ENCODE measurements at places on chromosomes 11 and 22. TPM values are rescaled to one million over a fixed set of nuclear protein-coding genes. Genes with fewer than 3 reads are reported as not detected.
A peak's percentile ranks its signal among the peaks of the same experiment; 100 is the strongest.

Gene CNGA4
- total RNA-seq = 4.3 TPM

Gene PAAF1
- 74.6 TPM for total RNA-seq

Gene THRSP
- total RNA-seq = not detected

Gene INS
- not detected for total RNA-seq

Gene C11orf16
- not detected for total RNA-seq

Gene RBFOX2
- total RNA-seq = 104 TPM

Gene P4HA3
- not detected for total RNA-seq

Gene SERPING1
- 67.8 TPM for total RNA-seq

Gene ALX4
- not detected for total RNA-seq

Gene ADORA2A
- total RNA-seq = 3.6 TPM

Gene MUC6
- 0.20 TPM for total RNA-seq

Gene MYOD1
- not detected for total RNA-seq

Gene BLID
- not detected for total RNA-seq

Gene MS4A4A
- total RNA-seq = not detected

- H3K4me3 ChIP-seq = no peak overlapping the region
- DNase-seq = no peak
- no peak overlapping the region for H3K27ac ChIP-seq
- no peaks in the 10 kb centered on the region for H3K27me3 ChIP-seq
- H3K36me3 ChIP-seq = peaks cover 63% of the 10 kb centered on the region
Observed at GRCh38 chr11:95884376-95884775, 39.5 kb downstream of the MTMR2 start.

- no peaks in the 10 kb centered on the region for H3K4me1 ChIP-seq
- DNase-seq = peak; percentile 72
Observed at GRCh38 chr22:44956840-44957767, 52.7 kb downstream of the PHF21B start.

DNA sequence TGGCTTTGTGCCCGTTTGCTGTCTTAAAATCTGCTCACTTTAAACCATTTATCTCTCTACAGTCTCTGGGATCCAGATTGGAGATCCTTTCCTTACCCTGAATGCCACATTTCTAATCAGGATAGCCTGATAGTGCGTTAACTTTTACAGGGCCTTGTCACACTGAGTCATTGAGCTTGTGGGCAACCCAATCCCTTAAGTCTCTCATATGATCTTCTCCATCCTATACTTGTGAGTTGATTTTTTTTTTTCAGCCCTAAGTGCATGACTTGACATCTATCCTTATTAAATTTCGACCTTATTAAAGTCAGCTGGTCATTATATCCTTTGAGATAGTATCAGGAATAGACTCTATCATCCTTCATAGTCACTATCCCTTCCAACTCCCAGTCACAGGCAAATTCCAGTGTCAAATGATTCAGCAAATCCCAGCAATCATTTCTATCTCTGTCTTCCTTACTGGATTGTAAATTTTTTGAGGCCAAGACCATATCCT, 57.7 kb downstream of the TEAD1 start:
- no peaks in the 10 kb centered on the region for H3K36me3 ChIP-seq
- H3K27ac ChIP-seq = no peak overlapping the region
- DNase-seq = no peak
- peaks cover 24% of the 10 kb centered on the region for H3K4me1 ChIP-seq
- H3K27me3 ChIP-seq = no peaks in the 10 kb centered on the region

GRCh38 chr11:8566613-8567210, 27.3 kb downstream of the STK33 start:
- H3K36me3 ChIP-seq = no peaks in the 10 kb centered on the region
- no peaks in the 10 kb centered on the region for H3K4me1 ChIP-seq
- DNase-seq = no peak
- H3K27me3 ChIP-seq = no peaks in the 10 kb centered on the region
- H3K4me3 ChIP-seq = no peak overlapping the region
- H3K27ac ChIP-seq = no peak overlapping the region

- H3K27ac ChIP-seq = no peak within 1 kb of the TSS
- H3K4me1 ChIP-seq = peaks cover 6% of the 10 kb centered on the region
- H3K36me3 ChIP-seq = no peaks in the 10 kb centered on the region
- peak within 1 kb of the TSS; percentile 81 for H3K4me3 ChIP-seq
Observed at GRCh38 chr11:7251836-7252682, at the start of gene SYT9. SYT9 (plus strand) TSS chr11:7251904; CDS start chr11:7252187, 283 bp downstream.

GRCh38 chr22:49693416-49693815, 134.3 kb downstream of the BRD1 start:
- no peaks in the 10 kb centered on the region for H3K4me1 ChIP-seq
- no peaks in the 10 kb centered on the region for H3K27me3 ChIP-seq
- peak; percentile 22 for DNase-seq

GRCh38 chr22:41551877-41552582, 7.8 kb upstream of the POLR3H start:
- H3K27ac ChIP-seq = no peak overlapping the region
- no peak for DNase-seq
- H3K4me3 ChIP-seq = no peak overlapping the region
- H3K27me3 ChIP-seq = no peaks in the 10 kb centered on the region
- H3K36me3 ChIP-seq = no peaks in the 10 kb centered on the region

DNA sequence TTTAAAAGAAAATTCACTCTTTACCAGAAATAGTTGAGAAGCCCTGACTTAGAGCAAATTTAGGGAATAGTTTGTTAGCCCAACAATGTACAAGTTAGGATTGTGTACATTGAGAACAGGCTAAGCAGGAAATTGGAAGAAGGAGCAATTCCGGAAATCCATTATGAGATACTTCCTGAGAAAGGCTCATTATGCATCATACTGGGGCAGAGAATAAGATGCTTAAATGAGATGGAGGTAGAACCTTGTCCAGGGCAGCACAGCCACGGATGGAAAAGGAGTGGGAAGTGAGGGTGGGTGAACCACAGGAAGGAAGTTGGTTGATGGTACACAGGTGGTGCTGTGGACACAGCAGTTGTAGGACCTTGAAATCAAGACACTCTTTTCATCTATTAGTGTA, 180.2 kb downstream of the PGR start:
- DNase-seq = no peak
- H3K27me3 ChIP-seq = no peaks in the 10 kb centered on the region
- H3K36me3 ChIP-seq = peaks cover 84% of the 10 kb centered on the region
- no peak overlapping the region for H3K27ac ChIP-seq
- no peak overlapping the region for H3K4me3 ChIP-seq
- no peaks in the 10 kb centered on the region for H3K4me1 ChIP-seq

- peaks cover 21% of the 10 kb centered on the region for H3K4me1 ChIP-seq
- H3K27ac ChIP-seq = peak overlapping the region; percentile 13
- H3K27me3 ChIP-seq = no peaks in the 10 kb centered on the region
- no peak overlapping the region for H3K4me3 ChIP-seq
Observed at GRCh38 chr11:72085621-72086351, 5.1 kb downstream of the LRRC51 start.

GRCh38 chr11:119699227-119699626, 29.8 kb downstream of the NECTIN1 start:
- peaks cover 7% of the 10 kb centered on the region for H3K27me3 ChIP-seq
- no peak overlapping the region for H3K27ac ChIP-seq

- peak overlapping the region; percentile 53 for H3K4me3 ChIP-seq
- H3K27ac ChIP-seq = no peak overlapping the region
- no peak for DNase-seq
- H3K27me3 ChIP-seq = no peaks in the 10 kb centered on the region
Observed at GRCh38 chr22:45212992-45213751, 27.5 kb downstream of the KIAA0930 start.

- H3K4me3 ChIP-seq = peak overlapping the region; percentile 88
- H3K27me3 ChIP-seq = no peaks in the 10 kb centered on the region
- no peak overlapping the region for H3K27ac ChIP-seq
- H3K4me1 ChIP-seq = peaks cover 16% of the 10 kb centered on the region
Observed at GRCh38 chr11:62542750-62543567, 3.6 kb downstream of the AHNAK start.

GRCh38 chr11:65036931-65037330, 4.1 kb upstream of the SAC3D1 start:
- no peaks in the 10 kb centered on the region for H3K4me1 ChIP-seq
- DNase-seq = no peak
- no peaks in the 10 kb centered on the region for H3K27me3 ChIP-seq

GRCh38 chr11:111565114-111565720, 24.7 kb downstream of the LAYN start:
- no peaks in the 10 kb centered on the region for H3K4me1 ChIP-seq
- no peak overlapping the region for H3K27ac ChIP-seq
- peak; percentile 87 for DNase-seq
- H3K4me3 ChIP-seq = no peak overlapping the region
- no peaks in the 10 kb centered on the region for H3K36me3 ChIP-seq

DNA sequence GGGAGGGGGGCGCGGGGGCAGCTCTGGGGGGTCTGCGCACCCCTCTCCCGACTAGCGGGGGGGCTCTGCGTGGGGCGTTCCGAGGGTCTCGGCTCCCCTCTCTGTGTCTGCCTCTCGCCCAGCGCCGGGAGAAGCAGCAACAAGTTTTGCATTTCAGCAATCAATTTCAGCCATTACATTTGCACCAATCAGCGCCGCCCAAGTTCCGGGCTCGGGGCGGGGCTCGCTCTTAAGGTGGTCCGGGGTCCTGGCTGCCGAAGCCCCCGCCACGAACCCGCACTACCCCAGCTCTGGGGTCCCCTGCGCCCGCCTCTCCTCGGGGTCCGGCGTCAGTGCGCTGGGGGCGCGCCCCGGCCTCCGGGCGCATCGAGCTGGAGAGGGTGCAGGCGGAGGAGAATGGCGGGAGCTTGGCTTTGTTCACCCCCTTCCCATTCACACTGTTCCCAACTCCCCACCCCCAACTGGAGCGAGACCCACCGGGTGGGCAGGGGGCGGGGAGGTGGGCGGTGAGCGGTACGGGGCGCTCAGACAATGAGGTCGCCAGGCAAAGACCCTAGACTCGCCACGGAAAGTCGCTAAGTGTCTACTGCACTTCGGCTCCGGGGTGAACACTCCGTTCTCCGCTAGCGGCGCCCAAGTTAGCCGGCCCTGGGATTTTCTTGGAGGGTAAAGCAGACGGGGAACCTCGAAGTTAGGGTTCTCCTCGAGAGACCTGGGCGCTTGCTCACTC, at the start of gene MN1:
Gene MN1, minus strand, starts transcription at position 141 of the 730 bp plus-strand sequence. CDS start 1,213 bp downstream, outside the sequence.
- H3K27me3 ChIP-seq = peaks cover 64% of the 10 kb centered on the region
- peak; percentile 90 for DNase-seq
- no peaks in the 10 kb centered on the region for H3K4me1 ChIP-seq
- peak within 1 kb of the TSS; percentile 98 for H3K27ac ChIP-seq
- peak within 1 kb of the TSS; percentile 83 for H3K4me3 ChIP-seq

- H3K36me3 ChIP-seq = no peaks in the 10 kb centered on the region
- no peak overlapping the region for H3K27ac ChIP-seq
- no peaks in the 10 kb centered on the region for H3K4me1 ChIP-seq
- H3K27me3 ChIP-seq = peaks cover 54% of the 10 kb centered on the region
- no peak for DNase-seq
- no peak overlapping the region for H3K4me3 ChIP-seq
Observed at GRCh38 chr11:83836065-83836464, 549.9 kb upstream of the CCDC90B start.

GRCh38 chr11:126426820-126427749, 71.6 kb downstream of the ST3GAL4 start:
- no peak overlapping the region for H3K27ac ChIP-seq
- peaks cover 30% of the 10 kb centered on the region for H3K27me3 ChIP-seq
- no peaks in the 10 kb centered on the region for H3K36me3 ChIP-seq
- DNase-seq = no peak
- H3K4me3 ChIP-seq = no peak overlapping the region

DNA sequence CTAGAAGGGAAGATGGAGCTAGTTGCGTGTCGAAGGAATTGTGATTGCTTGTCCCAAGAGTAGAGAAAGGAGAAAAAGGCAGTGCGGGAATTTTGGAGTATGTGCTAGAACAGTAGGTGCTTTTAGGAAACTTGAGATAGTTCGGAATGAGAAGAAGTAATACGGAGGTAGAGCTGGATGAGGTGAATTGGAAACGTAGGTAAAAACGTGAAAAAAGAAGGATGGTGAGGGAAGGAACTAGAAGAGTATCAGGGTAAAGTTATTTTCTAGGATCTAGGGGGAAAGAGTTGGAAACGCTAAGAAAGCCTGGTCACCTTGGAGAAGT, 1.4 kb downstream of the CEP57 start:
- no peak overlapping the region for H3K27ac ChIP-seq
- H3K4me1 ChIP-seq = no peaks in the 10 kb centered on the region
- peak overlapping the region; percentile 97 for H3K4me3 ChIP-seq

DNA sequence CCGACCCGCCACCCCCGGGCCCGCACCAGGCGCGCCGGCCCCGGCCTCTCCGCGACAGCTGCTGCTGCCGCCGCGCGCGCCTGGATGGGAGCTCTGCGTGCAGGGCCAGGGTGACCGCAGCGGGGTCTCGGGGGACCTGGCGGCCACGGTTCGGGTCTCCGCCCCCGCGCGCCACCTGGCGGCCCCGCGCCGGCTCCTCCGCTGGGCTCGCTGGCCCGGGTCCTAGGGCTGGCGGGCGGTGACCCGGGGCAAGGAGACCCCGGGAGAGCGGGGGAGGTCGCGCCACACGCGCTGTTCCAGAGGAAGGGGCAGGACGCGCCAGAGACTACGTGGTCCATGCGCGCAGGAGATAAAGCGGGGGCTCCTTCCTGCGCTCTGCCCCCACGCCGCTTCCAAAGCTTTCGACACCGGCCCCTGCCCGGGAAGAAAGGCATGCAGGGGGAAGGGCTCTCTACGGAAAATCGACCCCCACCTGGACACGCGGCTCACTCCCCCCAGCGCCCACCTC, 562 bp downstream of the SHANK2 start:
- H3K4me3 ChIP-seq = peak overlapping the region; percentile 81
- no peaks in the 10 kb centered on the region for H3K36me3 ChIP-seq
- no peak overlapping the region for H3K27ac ChIP-seq
- H3K27me3 ChIP-seq = peaks cover 65% of the 10 kb centered on the region

GRCh38 chr11:74021998-74022397, 13.1 kb upstream of the UCP3 start:
- no peaks in the 10 kb centered on the region for H3K4me1 ChIP-seq
- H3K27me3 ChIP-seq = no peaks in the 10 kb centered on the region
- DNase-seq = no peak
- H3K27ac ChIP-seq = no peak overlapping the region
- no peak overlapping the region for H3K4me3 ChIP-seq

DNA sequence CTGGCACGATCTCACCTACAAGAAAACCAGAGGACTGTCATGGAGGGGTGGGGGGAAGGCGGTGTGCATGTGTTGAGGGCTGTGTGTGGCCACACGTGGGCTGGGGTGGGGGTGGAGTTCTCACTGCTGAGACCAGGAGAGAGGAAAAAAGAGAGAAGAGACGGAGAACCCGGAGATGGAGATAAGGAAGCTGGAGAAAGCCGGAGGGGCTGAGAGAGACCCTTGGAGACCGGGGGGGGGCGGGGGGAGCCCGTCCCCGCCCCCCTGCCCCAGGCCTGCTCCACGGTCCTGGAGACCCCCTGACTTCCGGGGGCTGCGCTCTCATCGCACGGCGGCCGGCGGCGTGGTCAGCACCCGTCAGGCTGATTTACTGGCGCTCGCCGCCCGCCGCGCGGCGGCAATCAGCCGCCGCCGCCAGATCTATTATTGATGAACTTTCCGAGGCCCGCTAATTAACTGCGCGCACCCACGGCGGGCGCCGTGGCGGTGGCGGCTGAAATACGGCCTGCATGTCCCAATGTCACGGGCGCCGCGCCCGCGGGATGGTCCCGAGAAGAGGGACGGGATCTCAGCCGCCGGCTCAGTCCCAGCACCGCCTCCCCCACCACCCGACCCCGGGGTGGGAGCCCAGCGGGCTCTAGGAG, 187.4 kb downstream of the MN1 start:
- no peaks in the 10 kb centered on the region for H3K4me1 ChIP-seq
- H3K27me3 ChIP-seq = peaks cover 39% of the 10 kb centered on the region
- no peak overlapping the region for H3K4me3 ChIP-seq
- H3K36me3 ChIP-seq = no peaks in the 10 kb centered on the region
- no peak overlapping the region for H3K27ac ChIP-seq

- H3K4me1 ChIP-seq = no peaks in the 10 kb centered on the region
- no peaks in the 10 kb centered on the region for H3K36me3 ChIP-seq
- no peak overlapping the region for H3K27ac ChIP-seq
- H3K27me3 ChIP-seq = no peaks in the 10 kb centered on the region
- no peak overlapping the region for H3K4me3 ChIP-seq
Observed at GRCh38 chr11:123773959-123774358, 19.6 kb upstream of the OR6X1 start.
